Right cardiac atrium (tissue), 5 donors: ENCODE measurements at places on chromosomes 2 and 18. TPM values are rescaled to one million over a fixed set of nuclear protein-coding genes. Genes with fewer than 3 reads are reported as not detected.

- no peak for DNase-seq
Observed at GRCh38 chr2:8265476-8266226, 416.2 kb upstream of the ID2 start.

DNA sequence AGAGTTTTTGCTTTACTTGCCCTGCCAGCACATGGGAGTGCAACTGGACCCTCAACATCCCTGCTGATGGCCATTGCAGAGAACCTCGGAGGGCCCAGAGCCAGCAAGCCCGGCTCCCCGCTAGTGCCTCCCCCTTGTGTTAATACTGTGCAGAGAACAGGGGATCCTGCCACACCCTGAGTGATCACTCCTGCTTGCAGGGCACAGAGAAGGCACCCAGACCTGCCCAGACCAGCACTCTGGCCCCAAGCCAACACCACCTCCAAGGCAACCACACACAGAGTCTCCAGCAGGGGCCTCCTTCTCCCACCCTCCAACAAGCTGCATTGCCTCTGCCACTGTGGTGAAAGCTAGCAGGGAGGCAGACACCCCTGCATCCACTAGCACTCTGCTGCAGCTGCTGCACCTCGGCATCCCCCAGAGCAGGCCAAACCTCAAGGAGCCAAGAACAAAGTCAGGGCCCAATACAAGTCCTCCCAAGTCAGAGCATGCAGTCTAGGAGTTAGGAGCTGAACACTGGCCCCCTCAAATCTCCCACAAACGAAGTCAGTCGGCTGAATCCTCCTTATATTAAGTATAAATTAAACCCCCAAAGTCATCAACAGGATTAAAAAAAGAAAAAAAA, 157.7 kb downstream of the CCDC178 start:
- no peak for DNase-seq

The CHRNG gene
- total RNA-seq: not detected

GRCh38 chr2:119862127-119862889, 102.6 kb downstream of the PTPN4 start:
- DNase-seq: no peak

DNA sequence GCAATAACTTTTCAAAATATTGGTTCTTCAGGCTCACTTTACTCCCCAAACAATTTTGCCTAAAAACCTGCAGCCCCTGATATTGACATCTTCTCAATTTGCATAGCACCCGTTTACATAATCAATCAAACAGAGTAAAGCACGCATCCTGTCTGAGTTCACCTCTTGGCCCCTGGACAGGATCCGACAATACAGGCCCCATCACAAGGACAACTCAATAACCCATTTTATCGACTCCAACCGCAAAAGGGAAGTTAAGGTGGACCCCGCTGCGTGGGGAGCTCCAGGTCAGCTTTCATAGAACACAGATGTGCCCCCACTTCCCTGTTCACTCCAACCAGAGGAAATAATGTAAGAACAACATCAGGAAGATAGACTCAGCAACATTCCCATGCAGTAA, 44.7 kb downstream of the TTC32 start:
- no peak for DNase-seq

DNA sequence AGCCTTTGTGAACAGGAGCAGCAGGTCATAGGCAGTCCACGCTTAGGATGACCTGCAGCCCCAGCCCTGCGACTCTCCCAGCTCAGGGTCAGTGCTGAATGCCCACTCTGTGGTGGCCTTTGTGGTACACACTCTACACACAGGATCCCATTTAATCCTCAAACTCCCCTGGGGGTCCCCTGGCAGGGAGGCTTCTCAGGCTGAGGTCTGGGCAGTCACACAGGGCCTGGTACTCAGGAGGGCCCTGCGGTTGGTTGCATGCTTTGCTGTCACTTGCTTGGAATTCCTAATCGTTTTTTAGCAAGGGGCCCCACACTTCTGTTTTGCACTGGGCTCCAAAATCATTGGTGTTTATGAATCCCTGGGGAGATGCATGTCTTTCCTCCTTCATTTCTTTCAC, 113.0 kb downstream of the EML6 start:
- DNase-seq: no peak

The SERPINB10 gene
- not detected for total RNA-seq

The TMEM169 gene
- total RNA-seq: 0.17 TPM

DNA sequence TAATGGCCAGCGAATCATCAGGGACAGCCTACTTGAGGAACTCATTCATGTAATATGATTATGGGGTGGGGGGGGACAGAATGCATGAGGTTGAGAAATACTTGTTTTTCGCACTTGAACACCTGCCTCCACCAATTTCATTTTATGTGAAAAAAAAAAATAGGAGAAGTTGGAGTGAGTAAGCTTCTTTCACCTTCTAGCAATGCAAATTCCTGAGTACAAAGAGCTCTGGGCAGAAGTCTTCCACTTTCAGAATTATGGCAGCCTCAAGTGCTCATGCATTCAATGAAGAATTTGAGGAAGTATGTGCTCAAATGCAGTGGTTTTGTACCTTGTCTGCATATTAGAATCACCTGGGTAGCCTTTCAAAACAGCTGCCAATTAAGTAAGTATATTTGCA, 40.1 kb upstream of the GPD2 start:
- DNase-seq: no peak

GRCh38 chr18:46097431-46097800, 680 bp downstream of the ATP5F1A start:
- DNase-seq: no peak

The SLC25A12 gene
- 122 TPM for total RNA-seq

- no peak for DNase-seq
Observed at GRCh38 chr2:109203246-109204011, 74.4 kb downstream of the SH3RF3 start.

- no peak for DNase-seq
Observed at GRCh38 chr2:179237209-179237946, 27.3 kb downstream of the SESTD1 start.

The TTL gene
- total RNA-seq: 39.7 TPM

The MAPK4 gene
- total RNA-seq: 73.9 TPM

The RGPD4 gene
- total RNA-seq: 0.11 TPM

The CRYGD gene
- not detected for total RNA-seq

The SLC8A1 gene
- total RNA-seq: 907 TPM

DNA sequence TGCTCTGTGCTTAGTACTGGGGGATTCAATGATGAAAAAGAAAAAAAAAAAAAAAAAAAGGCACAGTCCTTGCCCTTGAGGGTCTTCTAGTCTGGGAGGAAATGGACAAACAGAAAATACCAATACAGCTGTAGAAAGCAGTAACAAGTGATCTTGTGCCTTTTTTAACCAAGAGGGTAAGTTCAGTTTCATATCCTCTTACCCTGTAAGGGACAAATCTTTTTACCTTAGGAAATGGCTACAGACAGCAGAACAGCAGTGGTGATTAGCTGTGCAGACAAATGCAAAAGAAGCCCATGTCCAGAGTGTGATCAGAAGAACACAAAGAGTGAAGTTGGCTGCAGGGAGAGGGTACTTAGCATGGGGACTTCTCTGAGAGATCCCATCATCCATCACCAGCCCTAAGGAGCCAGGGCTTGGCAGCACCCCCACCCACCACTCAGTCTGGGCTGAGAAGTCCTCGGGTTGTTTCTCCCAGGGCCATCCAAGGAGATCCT, 102.9 kb downstream of the ALPK2 start:
- no peak for DNase-seq

- DNase-seq: no peak
Observed at GRCh38 chr18:10301831-10302483, 152.5 kb upstream of the APCDD1 start.

- peak; percentile 62 for DNase-seq
Observed at GRCh38 chr2:46451131-46451711, 28.1 kb upstream of the TMEM247 start.

- DNase-seq: no peak
Observed at GRCh38 chr2:241061275-241061674, 40.8 kb downstream of the MTERF4 start.

GRCh38 chr2:33589444-33589843, 9.7 kb downstream of the FAM98A start:
- no peak for DNase-seq

- DNase-seq: no peak
Observed at GRCh38 chr18:48042431-48042830, 112.0 kb upstream of the SMAD2 start.

The SPP2 gene
- total RNA-seq: not detected

DNA sequence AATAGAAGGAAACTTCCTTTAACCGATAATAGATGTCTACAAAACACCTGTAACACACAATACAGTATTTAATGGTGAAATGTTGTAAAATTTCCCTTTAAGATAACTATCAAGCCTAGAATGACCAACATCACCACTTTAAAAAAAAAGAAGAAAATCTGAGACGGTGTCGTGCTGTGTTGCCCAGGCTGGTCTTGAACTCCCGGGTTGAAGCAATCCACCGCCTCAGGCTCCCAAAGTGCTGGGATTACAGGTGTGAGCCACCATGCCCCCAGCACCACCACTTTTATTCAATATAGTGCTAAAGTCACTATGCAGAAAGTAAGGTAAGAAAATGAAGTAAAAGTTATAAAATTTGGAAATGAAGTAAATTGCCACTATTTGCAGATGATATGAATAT, 96.9 kb downstream of the MYOM1 start:
- DNase-seq: no peak

DNA sequence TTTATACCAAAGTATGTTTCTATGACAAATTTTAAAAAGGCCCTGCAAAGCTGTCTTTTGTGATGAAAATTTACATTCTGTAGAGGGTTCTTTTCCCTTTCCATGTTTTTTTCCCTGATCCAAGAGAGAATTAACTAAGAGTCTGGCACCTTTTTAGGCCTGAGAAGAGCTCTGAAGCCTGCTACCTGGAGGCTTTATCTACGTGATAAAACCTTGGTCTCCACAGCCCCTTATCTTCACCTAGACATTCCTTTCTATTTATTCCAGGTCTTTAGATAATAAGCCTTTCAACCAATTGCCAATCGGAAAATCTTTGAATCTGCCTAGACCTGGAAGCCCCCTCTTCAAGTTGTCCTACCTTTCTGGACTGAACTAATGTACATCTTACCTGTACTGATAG, 774.1 kb upstream of the LRRTM1 start:
- DNase-seq: no peak

- no peak for DNase-seq
Observed at GRCh38 chr2:38056216-38056615, 19.7 kb downstream of the CYP1B1 start.

DNA sequence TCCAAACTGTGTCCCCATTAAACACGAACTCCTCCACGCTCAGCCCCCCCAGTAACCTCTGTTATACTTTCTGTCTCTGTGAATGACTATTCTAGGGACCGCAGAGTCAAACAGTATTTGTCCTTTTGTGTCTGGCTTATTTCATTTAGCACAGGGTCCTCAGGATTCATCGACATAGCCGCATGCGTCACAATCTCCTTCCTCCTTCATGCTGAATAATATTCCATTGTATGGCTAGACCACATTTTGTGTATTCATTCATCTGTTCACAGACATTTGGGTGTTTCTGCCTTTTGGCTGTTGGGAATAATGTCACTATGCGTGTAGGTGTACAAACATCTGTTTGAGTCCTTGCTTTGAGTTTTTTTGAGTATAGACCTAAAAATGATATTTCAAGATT, 80.9 kb downstream of the SH3RF3 start:
- no peak for DNase-seq

The INHA gene
- 16.7 TPM for total RNA-seq

GRCh38 chr2:99256677-99257076, 1.2 kb upstream of the LYG2 start:
- DNase-seq: no peak
